ENCODE measurements at places on chromosomes 1 and 21. TPM values are rescaled to one million over a fixed set of nuclear protein-coding genes. Genes with fewer than 3 reads are reported as not detected.

The OR2T4 gene
- not detected for total RNA-seq

The PALMD gene
- not detected for total RNA-seq

The FAM163A gene
- total RNA-seq, result 0.11 TPM

The SYT6 gene
- total RNA-seq, result 8.1 TPM

The SMCP gene
- total RNA-seq, result not detected

The CELA2B gene
- total RNA-seq, result not detected

The RNU1-2 gene
- total RNA-seq, result under 0.01 TPM

The DCDC2B gene
- total RNA-seq, result not detected

The RPTN gene
- not detected for total RNA-seq

The IRF6 gene
- 0.34 TPM for total RNA-seq

The PTPRU gene
- 68.9 TPM for total RNA-seq

The OR2L5 gene
- not detected for total RNA-seq
